ENCODE measurements at places on chromosomes 5 and 9. TPM values are rescaled to one million over a fixed set of nuclear protein-coding genes. Genes with fewer than 3 reads are reported as not detected.
A peak's percentile ranks its signal among the peaks of the same experiment; 100 is the strongest.

DNA sequence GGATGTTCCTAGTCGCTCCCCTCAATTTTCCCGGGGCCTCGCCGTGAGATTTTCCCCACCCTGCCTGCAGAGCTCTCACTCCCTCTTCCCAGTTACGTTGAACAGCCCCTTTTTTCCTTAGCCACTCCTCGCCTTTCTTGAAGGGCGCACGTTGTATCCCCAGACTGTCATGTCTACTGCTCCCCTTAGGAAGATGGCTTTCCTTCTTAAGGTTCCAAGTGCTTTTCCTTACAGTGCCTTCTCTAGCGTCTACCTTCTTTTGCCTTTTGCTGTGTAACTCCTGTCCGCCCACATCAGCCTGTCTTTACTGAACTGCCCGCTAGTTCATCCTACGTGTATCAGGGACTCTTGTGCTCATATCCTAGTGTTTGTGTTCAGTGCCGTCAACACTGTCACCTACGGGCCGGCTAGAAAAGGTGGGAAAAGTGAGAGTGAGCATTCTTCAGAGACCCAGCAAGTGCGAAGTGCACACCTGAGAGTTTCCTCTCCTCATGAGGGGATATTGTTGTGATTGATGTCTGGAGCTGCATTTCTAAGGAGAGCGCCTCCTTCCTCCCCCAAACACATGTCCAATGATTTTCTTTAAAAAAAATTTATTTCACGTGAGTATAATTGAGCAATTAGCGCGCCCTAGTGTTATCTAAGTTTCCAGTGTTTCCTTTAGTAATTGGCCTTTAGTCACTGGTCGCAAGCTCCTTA, 764 bp downstream of the CAMLG start:
- DNase-seq = peak; percentile 31

DNA sequence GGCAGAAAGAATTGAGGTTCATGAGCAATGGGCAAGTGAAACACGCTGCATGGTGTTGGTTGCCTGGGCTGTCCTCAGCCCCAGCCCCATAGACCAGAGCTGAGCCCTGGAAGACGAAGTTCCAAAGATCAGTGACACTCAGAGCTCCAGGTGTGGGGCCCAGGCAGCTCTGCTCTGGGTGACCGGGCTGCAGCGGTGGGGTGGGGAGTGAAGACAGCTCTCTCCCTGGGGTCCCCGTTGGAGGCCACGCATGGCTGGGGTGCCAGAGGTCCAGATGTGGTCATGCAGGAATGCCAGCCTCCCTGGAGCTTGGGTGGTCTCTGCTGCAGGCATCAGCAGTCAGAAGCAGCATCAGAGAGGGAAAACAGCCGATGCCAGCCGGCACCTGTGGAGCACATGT, 165.0 kb upstream of the ERCC6L2 start:
- no peak for DNase-seq

GRCh38 chr5:473551-474192, 30.7 kb downstream of the EXOC3 start:
- DNase-seq = no peak

DNA sequence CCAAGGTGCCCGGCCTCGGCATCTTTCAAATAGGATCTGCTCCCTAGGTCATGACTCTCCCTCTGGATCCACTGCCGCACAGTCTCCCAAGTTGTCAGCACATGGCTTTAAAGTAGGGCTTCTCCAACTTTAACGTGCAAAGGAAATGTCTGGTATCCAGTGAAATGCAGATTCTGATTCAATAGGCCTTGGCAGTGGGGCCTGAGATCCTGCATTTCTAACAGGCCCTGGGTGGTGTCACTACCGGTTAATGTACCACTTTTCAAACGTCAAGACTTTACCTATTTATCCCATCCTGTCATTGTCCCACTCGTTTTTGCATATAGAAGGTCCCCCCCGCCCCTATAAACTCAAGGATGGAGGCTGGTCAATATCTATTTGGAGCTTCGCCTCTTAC, 137.6 kb upstream of the ZNF618 start:
- no peak for DNase-seq

DNA sequence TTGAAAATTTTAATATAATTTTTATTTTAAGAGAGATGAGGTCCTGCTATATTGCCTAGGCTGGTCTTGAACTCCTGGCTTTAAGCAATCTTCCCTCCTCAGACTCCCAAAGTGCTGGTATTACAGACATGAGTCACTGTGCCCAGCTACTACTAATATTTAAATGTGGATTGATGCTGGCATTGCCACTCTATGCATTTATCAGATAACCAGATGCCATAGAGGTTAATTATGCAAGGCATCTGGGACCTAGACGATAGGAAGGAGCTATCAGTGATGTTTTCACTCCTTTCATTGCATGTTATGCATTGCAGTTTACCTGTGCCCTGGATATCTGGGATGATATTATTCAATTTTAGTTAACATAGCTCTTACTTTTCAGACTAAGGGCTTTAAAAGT, 127.0 kb downstream of the RPS23 start:
- no peak for DNase-seq

GRCh38 chr5:16025681-16026080, 153.9 kb downstream of the MARCHF11 start:
- DNase-seq = no peak

DNA sequence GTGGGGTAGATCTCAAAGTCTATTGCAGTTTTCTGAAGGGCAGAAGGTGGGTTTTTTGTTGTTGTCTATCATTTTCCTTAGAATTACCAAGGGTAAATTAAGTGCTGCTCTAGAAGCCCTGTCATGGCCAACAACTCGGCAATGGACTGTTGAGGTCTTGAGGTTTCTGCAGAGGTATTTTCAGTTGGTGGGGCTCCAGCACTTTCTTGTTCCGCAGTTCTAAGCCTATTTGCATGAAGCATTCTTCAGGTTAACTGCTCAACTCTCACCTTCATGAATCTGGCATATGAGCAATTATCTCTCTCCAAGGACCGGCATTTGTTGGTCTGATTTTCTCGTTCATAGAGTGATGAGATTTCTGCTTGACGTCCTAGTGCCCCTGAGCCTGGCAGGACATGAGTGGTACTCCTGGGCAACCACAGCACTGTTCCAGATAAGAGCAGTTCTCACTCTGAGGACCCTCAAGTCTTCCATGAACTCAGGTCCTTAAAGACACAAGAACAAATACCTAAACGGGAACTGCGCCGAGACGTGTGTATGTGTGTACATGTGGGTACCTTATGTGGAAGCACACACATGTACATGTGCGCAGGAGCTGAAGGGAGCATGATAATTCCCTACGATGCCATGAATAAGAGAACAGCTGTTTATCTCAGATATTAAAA, 544.5 kb downstream of the CSNK1G3 start:
- no peak for DNase-seq

DNA sequence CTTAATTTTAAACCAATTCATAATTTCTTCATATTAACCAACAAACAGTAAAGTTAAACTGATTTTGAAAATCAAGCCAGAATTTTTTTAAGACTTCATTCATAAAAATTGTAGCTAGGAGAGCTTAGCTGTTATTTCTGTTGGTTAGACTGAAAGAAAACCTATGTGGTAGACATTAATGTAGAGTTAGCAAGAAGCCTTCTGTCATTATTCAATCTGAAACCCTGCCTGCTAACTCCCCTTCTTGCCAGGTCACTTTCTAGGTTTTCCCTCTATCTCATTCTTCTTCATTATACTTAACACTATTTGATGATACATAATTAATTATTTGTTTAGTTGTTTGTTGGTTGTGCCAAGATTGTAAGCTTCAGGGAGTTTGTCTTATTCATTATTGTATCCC, 304.3 kb upstream of the MEF2C start:
- no peak for DNase-seq

The CXCL14 gene
- 54.9 TPM for polyA plus RNA-seq

The COL27A1 gene
- 182 TPM for polyA plus RNA-seq

The OTP gene
- not detected for polyA plus RNA-seq

The SOWAHA gene
- not detected for polyA plus RNA-seq
